ENCODE measurements at places on chromosomes 12 and 14. TPM values are rescaled to one million over a fixed set of nuclear protein-coding genes. Genes with fewer than 3 reads are reported as not detected.

The STAC3 gene
- total RNA-seq, result 0.13 TPM

The ZCRB1 gene
- 26.1 TPM for total RNA-seq

The CELA1 gene
- not detected for total RNA-seq

The IFNG-AS1 gene
- not detected for total RNA-seq

The GPR162 gene
- total RNA-seq, result 0.76 TPM

The RASSF8 gene
- 38.6 TPM for total RNA-seq

The FAM90A1 gene
- total RNA-seq, result not detected

The ACOT6 gene
- total RNA-seq, result not detected

The DDN gene
- total RNA-seq, result 0.13 TPM

The PPP1R12A gene
- total RNA-seq, result 53.2 TPM

The TAS2R9 gene
- not detected for total RNA-seq

The CLEC6A gene
- not detected for total RNA-seq

The RDH16 gene
- under 0.01 TPM for total RNA-seq

The TNS2 gene
- total RNA-seq, result 16.7 TPM

The SMCO3 gene
- 0.89 TPM for total RNA-seq
